Aorta (tissue), 5 donors: ENCODE measurements at places on chromosomes 7 and 10. TPM values are rescaled to one million over a fixed set of nuclear protein-coding genes. Genes with fewer than 3 reads are reported as not detected.

DNA sequence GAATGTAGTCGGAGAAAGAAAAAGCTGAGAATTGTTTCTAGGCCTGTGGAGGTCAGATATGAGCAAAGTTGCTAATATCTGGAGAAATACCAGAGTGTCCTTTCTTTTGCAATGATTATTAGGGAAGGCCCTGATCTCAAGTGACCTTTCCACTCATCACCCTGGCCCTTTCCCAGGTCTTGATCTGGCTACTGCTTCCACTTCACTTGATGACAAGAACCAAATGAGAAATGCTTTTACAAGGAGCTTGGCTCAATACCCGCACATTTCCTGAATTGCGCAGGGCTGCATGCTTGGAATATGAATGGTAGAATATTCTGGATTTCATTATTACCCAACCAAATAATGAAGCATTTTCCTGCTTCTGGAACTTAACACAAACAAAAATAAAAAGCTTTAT, 104.6 kb downstream of the ITGB8 start:
- no peaks in the 10 kb centered on the region for H3K27me3 ChIP-seq
- H3K4me1 ChIP-seq, result no peaks in the 10 kb centered on the region
- DNase-seq, result no peak
- H3K27ac ChIP-seq, result no peak overlapping the region
- no peaks in the 10 kb centered on the region for H3K36me3 ChIP-seq

- peak; percentile 97 for DNase-seq
- H3K4me3 ChIP-seq, result peak within 1 kb of the TSS; percentile 69
- H3K36me3 ChIP-seq, result no peaks in the 10 kb centered on the region
- no peaks in the 10 kb centered on the region for H3K4me1 ChIP-seq
- H3K27me3 ChIP-seq, result no peaks in the 10 kb centered on the region
- peak within 1 kb of the TSS; percentile 98 for H3K27ac ChIP-seq
Measured at GRCh38 chr10:31928549-31929260, at the start of gene ARHGAP12. Gene ARHGAP12 (minus strand): TSS chr10:31928831. CDS start chr10:31908855, 19,976 bp downstream.

GRCh38 chr7:144812379-144813283, 23.2 kb downstream of the TPK1 start:
- no peak overlapping the region for H3K4me3 ChIP-seq
- H3K36me3 ChIP-seq, result no peaks in the 10 kb centered on the region
- no peak for DNase-seq
- H3K27me3 ChIP-seq, result no peaks in the 10 kb centered on the region

DNA sequence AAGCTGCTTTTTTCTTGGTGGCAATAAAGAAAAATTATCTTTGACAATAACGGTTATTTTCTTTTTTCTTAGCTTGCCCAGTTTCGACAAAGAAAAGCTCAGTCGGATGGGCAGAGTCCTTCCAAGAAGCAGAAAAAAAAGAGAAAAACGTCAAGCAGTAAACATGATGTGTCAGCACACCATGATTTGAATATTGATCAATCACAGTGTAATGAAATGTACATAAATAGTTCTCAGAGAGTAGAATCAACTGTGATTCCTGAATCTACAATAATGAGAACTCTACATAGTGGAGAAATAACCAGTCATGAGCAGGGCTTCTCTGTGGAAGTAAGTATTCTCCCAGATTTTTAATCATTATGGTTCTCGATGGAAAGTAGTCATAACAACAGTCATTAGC, 33.0 kb downstream of the AKAP9 start:
- H3K27me3 ChIP-seq, result no peaks in the 10 kb centered on the region
- no peaks in the 10 kb centered on the region for H3K36me3 ChIP-seq
- no peak overlapping the region for H3K4me3 ChIP-seq
- no peak for DNase-seq

The AASS gene
- 42.4 TPM for total RNA-seq
